Epithelial cell of esophagus (primary cell): ENCODE measurements at places on chromosomes 12 and 14.
A peak's percentile ranks its signal among the peaks of the same experiment; 100 is the strongest.

DNA sequence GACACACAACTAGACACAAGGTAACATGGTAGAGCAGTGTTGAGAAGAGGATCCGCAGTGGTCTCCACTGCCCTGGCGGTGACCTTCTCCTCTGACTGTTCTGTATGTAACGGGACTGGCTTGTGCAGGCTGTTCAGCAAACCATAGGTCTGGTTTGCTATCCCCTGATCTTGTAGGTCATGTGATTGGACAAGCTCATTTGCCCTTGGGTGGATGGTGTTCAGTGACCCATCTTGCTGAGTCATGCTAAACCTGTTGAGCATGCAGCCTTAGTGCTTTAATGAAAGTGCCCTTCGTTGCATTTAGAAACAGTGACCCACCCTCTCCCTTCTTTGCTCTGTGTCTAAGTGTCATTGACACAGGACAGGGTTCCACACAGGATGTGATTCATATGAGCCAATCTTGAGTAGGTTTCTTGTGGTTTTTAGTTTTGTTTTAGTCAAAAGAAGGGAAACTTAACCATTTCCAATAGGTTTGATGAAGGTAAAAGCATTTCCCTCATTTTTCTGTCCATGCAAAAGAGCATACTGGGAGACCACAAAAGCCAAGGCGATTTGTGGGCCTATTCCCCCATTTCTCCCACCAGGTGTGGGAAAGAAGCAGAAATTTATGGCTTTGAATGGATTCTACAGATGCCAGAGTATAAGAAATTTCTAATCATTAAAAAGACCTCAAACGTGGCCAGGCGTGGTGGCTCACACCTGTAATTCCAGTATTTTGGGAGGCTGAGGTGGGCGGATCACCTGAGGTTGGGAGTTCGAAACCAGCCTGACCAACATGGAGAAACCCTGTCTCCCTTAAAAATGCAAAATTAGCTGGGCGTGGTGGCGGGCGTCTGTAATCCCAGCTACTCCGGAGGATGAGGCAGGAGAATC is 32.6 kb upstream of the HIF1A start:
- peak; percentile 88 for DNase-seq

GRCh38 chr14:63853831-63854293 is 1.1 kb downstream of the SYNE2 start:
- DNase-seq: peak; percentile 98

DNA sequence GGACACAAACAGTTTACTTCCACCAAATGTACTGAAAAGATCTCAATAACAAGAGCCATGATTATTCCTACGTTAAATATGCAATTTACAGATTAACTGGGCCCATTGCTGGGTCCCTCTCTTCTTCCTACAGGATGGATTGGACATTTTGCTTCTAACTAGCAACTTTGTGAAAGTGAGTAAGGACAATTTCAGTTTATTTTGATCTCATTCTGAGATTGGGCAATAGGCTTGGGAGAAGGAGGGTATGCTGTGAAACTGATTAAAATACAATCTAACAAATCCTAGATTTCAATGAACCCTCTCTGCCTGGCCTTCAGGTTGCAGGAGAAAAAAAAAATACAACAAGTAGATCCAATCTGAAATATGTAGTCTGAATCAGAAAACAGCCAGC is 121.5 kb downstream of the PRKD1 start:
- no peak for DNase-seq

DNA sequence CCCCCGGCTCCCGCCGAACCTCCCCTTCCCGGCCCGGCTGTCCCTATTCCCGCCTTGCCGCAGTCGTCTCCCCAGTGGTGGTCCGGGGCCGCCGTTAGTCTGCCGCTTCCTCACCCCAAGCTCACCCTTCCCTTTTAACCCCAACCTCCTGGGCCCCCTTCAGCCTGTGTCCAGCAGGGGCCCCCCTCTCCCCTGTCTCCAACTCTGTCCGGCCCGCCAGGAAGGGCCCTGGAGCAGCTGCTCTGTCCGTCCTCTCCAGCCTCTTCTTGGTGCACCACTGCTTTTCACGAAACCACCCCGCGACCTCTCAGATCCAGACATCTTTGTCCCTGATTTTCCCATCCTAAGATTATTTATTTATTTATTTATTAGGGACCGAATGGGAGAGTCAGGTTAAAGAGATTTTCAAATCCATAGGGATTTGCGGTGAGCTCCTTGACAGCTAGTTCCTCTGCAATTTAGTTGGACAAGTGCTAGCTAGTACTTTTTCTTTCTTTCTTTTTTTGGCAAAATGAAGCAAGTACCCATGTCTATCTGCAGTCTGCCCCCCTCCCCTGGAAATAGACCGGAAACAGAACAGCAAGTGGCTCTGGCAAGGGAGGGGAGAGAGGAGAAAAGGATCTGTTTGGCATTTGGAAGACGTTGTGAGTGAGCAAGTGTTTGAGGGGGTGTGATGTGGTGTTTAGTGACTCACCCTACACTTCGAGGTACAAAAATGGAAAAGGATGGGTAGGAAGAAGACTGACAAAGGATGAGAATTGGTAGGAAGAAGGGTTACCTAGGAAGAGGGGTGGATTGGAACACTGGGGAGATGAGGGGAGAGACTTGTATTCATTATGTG is 632 bp downstream of the UBR7 start:
- peak; percentile 55 for DNase-seq

GRCh38 chr12:100266585-100266834 is 369 bp downstream of the DEPDC4 start:
- no peak for DNase-seq

GRCh38 chr14:92297818-92298595 is 25.0 kb upstream of the SLC24A4 start:
- no peak for DNase-seq

- no peak for DNase-seq
Observed at GRCh38 chr14:86911486-86911885, 1081.5 kb downstream of the GALC start.

- DNase-seq: no peak
Observed at GRCh38 chr12:31235868-31236395, 90.0 kb downstream of the SINHCAF start.

GRCh38 chr12:116818341-116818856 is 62.8 kb downstream of the HRK start:
- DNase-seq: no peak

- no peak for DNase-seq
Observed at GRCh38 chr12:96143392-96143791, 50.8 kb upstream of the ELK3 start.

DNA sequence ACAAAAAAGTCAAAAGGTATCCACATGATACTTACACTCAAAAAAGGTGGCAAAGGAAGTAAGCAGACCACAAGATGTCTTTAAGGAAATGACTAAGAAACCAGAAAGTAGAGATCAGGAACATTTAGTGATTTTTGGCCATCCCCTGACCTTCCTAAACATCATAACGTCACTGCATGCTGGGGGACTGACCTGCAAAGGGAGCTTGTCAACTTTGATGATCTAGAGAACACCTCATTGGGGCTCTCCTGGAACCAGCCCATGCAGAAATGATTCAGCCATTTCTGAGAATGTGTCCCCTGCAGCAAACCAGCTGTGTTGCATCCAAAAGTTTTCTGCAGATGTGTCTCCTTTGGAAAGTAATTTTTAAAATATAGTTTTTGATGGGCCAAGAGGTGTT is 152.2 kb upstream of the RASSF8 start:
- peak; percentile 18 for DNase-seq
